T-helper 1 cell (primary cell): ENCODE measurements at places on chromosomes 3 and 15.

DNA sequence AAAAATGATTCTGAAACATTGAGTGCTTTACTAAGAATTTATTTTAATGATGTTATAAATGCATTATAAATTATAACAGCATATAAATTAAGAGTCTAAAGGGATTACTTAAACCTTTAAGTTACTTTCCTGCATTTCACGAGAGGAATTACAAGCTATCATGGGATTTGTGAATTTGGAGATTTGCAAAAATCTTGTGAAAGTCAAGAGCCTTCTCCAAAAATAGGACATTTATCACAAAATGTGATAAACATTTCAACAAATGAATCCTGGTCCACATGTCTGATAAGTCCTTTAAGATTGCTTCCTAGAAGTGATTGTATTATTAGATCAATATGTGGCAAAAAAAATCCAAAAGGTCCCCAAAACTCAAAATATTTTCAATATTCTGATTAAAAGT is 154.5 kb downstream of the ATP8B4 start:
- DNase-seq: no peak

DNA sequence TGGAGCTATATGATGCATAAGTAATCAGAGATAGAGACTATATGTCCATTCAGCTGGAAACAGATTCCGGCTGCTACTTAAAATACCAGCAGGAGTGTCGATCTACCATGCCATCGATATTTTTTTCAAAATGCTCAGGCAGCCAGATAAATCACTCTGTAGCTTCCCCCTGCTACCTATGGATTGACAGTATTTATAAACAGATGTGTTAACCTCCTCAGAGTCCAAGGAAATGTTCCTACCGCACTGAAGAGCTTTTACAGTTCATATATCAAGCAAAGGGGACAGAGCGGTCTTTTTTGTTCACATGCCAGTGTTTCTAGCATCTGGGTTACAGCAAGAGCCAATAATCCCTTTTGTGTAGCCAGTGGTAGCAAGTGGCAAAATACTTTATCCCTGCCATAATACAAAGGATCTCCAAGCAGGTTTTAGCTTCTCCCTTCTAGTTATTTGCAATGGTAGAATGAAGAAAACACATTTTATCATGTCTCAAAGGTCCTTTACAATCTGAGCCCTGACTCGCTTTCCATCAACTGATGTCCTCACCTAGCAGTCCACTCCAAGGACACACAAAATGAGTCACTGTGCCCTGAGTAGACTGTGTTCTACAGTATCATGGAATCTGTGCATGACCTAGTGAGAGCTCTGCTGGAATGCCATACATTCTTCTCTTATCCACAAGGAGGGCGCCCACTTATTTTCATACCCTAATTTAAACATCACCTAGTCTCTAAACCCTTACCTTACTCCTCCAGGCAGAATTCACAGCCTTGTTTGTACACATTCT is 507.0 kb downstream of the TBL1XR1 start:
- DNase-seq: no peak

GRCh38 chr3:130973406-130973805 is 53.2 kb downstream of the ASTE1 start:
- DNase-seq: no peak

DNA sequence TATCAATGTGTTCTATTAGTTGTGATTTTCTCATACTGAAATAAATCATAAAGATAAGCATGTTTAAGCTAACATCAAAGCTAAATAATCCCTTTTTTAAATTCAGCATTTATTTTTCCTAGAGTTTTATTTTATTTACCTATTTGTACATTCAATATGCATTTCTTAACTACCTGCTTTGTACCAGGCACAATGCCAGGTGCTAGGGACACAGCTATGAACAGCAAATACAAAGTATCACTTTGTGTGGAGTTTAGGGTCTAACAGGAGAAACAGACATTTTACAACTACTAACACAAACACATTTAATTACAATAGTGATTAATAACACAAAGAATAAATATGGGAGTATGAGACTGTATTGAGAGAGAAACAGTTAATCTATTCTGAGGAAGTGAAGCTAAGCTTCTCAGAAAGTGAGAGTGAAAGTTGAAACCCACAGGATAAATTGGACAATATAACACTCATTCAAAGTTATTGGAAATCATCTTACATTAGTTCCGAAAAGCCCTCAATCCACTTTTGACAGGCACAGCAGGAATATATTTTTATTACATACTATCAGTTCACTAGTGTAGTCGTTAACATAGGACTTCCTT is 159.6 kb downstream of the GBE1 start:
- DNase-seq: no peak

DNA sequence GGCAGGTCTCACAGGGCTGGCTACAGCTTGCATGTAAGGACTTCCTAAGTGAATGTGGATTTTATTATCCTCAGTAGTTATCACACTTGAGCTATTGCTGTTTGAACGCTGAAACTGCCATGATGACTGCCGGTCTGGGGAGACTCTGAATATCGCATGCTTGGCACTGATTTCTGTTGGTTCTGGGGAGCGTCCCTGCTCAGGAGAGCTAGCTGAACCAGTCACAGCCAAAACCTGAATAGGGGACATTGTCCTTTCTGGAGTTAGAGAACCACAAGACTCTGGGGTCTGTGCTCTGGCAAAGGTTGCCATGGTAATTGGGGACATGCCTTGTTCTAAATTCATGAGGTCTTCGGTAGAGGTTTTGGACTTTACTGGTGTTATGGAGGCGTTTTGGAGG is 30.8 kb downstream of the CMSS1 start:
- no peak for DNase-seq

DNA sequence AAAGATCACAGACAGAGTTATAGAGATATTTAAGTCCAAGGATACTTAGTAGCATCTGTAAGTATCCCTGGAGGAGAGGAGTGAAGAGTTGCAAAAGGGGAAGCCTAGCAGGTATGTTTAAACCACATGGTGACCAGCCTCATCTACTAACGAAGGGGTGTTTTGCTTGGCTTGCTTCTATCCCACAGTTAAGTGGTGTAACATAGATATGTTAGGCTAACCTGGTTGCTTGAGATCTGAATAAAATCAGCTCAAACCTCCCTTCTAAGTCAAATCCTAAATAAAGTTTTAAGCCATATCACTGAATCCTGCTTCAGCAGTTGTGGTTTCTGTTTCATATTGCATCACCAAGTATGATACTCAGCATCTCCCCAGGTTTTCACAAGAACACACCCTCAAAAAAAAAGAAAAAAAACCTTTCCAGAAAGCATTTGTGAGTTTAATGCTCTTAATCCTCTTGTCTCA is 880.2 kb downstream of the ROBO1 start:
- no peak for DNase-seq

DNA sequence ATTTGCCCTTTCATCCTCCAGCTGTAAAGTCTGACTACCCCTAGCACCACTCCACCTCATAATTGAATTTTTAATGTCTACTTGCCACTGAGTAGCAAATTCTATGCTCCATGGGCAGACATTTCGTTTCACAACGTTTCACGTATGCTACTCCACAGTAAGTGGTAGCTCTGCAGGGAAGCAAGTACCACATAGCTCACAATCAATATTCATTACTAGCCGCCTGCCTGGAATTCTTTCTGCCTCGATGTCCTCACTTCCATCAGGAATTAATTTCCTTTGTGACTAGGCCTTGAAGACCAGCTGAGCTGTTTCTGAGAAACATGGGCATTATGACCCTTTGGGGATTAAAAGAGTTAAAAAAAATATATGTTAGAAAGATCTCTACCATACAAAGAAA is 15.3 kb downstream of the NPTN start:
- no peak for DNase-seq

DNA sequence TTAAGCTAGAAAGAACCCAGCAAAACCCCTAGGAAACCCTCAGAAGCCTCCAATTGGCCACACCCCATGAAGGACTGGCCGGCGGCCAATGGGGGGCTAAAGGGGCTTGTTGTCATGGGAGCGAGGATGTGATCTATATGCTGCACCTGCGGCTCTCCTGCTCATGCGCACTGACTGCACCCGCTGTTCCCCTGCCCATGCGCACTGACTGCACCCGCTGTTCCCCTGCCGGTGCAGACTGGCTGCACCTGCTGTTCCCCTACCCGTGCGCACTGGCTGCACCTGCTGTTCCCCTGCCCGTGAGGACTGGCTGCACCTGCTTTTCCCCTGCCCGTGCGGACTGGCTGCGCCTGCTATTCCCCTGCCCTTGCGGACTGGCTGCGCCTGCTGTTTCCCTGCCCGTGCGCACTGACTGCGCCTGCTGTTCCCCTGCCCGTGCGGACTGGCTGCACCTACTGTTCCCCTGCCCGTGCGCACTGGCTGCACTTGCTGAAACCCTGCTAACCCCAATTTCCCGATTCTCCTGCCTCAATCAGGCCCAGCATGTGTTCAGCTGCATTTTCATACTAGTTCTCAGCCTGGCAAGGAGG is 16.8 kb upstream of the MCCC1 start:
- peak; percentile 10 for DNase-seq

DNA sequence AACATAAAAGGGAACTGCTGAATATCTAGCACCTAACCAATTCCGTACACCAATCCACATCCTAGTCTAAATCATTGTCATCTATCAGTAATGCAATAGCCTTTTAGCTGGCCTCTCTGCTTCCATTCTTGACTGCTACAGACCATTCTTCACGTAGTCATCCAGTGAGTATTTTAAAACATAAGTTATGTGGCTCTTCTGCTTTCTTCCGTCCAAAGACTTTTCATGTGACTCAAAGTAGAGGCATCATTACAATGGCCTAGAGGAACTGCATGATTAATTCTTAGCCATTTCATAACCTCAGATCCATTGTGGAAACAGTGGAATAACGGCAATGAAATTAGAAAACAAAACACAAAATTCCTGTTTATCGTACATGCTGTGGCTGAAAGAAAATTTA is 88.9 kb upstream of the CBLB start:
- DNase-seq: no peak

DNA sequence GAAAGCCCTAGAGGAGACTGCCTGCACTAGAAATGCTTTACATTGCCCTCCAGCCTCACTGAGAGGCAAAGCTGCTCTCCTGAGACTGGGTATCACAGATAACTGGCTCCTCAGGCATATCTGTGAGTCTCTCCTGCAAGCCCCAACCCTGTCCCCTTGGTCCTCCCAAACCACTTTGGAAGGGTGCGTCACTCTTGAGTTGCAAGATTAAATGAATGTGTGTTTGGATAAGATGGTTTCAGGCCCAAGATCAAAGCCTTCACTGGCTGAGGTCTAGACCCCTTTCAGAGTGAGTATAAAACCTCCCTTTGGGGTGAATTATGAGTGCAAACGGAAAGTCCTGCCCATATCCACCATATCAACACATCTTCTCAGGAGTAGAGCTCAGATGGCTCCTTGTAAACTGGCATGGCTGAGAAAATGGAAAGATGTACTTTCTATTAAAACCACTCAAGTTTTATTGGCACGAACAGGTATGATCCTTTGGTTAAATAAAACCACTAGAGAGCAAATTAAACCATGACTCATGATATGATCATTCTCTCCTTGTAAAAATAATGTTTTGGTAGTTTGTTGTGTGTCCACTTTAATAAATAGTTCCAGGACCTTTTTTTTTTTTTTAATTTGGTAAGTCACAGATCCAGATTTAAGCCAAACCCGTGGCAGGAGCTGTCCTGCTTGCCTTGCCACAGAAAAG is 164.0 kb downstream of the CHST2 start:
- no peak for DNase-seq
